Activated naive CD8-positive, alpha-beta T cell treated with anti-CD3 and anti-CD28 coated beads for 36 hours (primary cell): ENCODE measurements at places on chromosomes 1 and 21. TPM values are rescaled to one million over a fixed set of nuclear protein-coding genes. Genes with fewer than 3 reads are reported as not detected.

DNA sequence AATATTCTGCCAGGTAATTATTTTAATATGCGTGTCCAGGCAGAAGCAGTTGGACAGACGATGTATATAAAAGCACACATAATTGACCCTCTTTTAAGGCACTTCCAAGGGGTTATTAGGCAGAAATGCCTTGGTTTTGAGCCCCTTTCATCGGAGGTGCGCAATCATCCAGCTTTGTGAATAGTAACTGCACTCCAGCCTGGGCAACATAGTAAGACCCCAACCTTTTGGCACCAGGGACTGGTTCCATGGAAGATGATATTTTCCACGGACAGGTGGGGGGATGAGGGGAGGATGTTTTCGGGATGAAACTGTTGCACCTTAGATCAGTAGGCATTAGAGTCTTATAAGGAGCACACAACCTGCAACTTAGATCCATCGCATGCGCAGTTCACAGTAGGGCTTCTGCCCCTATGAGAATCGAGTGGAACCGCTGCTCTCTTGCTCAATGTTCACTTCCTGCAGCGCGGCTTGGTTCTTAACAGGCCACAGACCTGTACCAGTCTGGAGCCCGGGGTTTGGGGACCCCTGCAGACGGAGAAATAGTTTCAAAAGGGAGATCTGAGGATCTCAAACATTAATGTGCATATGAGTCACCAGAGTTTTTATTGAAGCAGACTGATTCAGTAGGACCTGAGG lies 1.8 kb upstream of the MCOLN2 start:
- DNase-seq = peak; percentile 65

GRCh38 chr21:25567472-25567871 lies 39.8 kb downstream of the MRPL39 start:
- DNase-seq = no peak

DNA sequence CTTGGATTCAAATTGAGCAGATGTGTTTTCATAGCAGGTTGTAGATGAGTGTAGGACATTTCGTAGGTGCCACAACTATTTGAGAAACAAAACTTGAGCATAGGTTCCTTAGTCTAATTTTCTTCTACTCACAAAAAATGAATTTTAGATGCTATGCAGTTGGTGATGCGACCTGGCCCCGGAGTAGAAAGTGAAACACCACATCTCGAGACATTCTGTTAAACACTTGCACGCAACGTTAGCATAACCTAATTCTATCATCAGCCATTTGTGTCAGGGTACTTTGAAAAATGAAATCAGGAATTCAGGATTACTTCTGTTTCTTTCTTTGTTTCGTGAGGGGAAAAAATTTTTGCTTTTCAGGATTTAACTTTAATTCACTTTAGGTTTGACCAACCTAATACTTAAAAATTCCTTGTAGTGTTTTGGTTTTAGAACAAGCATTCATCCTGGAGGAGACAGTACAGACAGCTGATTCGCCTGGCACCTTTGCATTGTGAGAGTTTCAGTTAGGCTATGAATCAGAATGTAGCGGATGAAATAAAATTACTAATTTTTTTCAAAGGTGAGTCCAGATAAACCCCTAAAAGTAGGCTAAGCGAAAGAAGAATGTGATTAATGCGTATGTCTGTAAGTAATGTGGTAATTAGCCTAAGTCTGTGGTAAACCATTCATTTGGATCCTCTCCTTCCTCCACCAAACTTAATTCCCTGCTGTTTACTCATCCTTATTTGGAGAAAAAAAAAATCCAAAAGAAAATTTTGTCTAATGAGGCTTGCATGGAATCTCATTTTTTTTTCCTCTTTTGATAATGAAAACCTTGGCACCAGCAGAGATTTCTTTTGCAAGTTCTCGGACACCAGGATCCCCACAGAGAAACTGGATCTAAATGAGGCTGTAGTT lies 44.9 kb downstream of the MAP3K21 start:
- no peak for DNase-seq

DNA sequence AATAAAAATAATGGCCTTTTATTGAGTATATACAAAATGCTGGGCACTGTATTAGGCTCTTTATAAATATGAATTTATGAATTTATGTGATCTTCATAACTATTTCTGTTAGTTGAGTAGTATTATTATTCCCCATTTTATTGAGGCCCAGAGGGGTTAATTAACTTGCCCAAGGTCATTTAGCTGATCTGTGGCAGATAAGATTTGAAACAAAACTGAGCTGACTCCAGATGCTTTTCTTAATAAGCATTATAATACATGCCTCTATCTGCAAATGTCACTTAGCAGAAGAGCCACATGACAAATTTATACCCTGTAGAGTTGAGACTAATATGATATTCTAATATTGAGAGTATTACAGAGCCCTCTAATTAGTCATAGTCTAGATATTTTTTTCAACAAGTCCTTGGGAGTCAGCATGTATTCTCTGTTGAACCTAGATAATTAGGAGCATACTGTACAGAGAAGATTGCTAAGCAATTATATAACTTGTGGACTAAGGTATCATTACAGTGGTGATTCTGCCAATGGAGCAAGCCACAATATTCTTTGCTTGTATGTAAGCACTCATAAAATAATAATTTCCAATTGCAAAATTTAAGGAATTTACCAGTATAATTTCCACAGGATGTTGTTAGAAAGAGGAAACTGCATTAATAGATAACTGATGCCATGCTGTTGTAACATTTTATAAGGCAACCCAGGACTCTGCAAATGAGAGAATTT lies 112.0 kb downstream of the LRRC40 start:
- DNase-seq = no peak

DNA sequence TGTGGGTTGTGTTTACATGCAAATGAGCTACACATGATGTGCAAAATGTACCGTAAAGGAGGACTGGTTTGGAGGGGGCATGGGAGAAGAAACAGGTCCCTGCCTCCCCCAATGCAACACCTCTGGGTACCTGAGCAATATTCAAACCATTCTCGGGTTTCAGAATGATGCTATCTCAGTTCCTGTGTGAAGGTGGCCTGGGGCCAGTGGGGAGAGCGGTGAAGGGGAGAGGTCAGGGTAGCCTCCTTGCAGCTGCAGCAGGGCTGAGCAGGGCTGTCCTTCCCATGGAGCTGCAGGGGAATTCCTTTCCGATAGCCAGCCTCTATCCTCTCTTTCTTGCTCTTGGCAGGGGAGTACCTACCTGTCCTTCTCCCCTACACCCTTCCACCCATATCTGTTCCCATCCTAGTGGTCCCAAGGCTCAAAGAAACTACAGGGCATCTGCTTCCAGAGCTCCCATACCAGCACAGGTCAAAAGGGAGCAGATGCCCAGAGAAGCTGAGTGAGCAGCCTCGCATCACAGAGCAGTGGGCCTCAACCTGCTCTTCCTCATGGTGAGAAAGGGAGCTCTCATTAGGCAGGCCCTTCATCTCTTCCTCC lies 11.9 kb downstream of the MEF2D start:
- DNase-seq = peak; percentile 59

DNA sequence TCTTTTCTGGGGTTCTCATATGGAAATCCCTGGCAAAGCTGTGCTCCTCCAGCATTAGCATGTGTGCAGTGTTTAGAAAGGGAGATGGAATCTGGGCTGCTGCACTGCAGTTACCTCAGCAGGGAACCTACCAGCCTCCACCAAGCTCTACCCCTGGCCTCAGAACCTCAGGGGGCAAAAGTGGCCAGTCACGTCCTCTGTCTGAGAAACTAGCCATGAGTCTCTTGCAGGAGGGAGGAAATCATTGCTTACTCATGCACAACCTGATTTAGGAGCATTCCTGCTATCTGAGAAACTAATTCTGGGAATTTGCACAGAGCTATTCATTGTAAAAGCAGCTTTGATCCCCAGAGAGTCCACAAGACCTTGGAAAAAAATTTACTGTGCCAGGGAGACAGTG lies 80.6 kb upstream of the IPO9 start:
- DNase-seq = no peak

GRCh38 chr1:179094818-179095217 lies 12.9 kb downstream of the TOR3A start:
- no peak for DNase-seq

DNA sequence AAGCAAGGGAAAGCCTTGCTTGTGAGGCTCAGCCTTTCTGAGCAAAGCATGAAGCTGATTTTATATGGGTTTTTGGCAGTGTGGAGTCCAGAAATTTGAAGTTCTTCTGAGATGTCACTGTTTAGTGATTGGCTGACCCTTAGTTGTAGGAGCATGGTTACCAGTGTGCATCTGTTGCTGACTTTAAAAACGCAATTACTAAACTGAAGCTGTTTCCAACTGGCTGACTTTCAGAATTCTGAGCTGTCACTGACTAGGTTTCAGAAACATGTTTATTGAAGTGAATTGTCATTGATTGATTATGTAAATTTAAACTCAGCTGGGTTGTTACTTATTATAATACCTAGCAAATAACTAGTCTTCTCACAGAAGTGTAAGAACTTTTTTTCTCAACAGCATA lies 89.4 kb downstream of the PDE4B start:
- DNase-seq = no peak

DNA sequence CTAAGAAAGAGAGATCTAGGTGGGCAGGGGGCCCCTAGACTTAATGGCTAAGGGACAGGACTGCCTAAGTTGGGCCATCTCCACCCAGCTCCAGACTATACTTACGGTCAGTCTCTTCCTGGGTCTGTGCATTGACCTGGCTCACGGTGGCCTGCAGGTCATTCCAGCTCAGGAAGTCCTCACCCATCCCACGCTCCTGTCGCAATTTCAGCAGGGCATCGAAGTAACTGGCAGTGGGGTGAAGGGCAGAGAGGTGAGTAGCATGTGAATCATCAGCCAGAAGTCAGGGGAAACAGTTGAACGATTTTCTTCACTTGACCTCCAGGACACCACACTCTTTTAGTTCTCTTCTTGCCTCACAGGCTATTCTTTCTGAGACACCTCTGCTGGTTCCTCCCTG lies 20.5 kb downstream of the IQGAP3 start:
- no peak for DNase-seq

DNA sequence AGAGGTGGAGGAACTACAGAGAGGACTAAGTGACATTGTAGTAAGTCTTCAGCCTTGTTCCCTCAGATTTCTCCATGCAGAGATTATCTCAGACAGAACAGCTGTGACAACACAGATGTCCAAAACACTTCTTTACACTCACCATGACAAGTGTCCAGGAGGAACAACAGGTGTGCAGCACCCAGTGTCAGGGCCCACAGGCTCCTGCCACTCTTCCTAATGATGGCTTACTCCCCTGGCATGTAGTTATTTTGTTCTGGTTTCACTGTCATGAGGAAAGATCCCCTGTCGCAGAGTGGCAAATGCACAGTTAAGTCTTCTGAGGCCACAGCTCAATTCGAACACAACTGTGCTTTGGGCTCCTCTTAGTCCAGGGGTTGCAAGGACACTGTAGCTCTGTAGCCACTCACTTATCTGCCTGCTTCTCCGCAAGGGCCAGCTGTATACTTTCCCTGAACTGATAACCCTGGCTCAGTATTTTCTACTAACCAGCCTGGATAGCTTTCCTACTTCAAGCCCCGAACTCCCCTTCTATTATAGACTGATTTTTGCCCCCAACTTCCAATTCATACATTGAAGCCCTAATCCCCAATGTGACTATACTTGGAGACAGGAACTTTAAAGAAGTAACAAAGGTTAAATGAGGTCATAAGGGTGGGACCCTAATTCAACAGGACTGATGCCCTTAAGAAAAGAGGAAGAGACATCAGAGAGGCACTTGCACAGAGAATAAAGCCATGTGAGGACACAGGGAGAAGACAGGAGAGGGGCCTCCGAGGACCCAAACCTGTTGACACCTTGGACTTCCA lies 11.1 kb downstream of the PDZK1 start:
- no peak for DNase-seq

Gene VSIG8
- not detected for total RNA-seq

DNA sequence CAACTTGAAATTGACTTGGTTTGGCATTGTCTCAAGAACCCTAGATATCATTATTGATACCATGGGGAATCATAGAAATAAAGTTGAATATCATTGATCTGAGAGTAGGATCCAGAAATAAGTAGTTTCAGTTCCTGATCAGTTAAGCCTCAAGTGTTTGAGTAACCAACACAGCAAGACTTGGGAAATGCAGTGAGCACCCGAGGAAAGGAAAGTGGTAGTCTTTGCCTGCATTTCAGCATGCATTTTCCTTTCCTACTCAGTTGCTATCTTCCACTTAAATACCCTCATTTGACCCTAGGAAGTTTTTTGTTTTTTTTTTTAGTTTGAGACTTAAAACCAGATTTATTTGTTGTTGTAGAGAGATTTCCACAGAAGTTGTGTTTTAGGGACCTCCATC lies 18.9 kb downstream of the CLEC20A start:
- DNase-seq = no peak

DNA sequence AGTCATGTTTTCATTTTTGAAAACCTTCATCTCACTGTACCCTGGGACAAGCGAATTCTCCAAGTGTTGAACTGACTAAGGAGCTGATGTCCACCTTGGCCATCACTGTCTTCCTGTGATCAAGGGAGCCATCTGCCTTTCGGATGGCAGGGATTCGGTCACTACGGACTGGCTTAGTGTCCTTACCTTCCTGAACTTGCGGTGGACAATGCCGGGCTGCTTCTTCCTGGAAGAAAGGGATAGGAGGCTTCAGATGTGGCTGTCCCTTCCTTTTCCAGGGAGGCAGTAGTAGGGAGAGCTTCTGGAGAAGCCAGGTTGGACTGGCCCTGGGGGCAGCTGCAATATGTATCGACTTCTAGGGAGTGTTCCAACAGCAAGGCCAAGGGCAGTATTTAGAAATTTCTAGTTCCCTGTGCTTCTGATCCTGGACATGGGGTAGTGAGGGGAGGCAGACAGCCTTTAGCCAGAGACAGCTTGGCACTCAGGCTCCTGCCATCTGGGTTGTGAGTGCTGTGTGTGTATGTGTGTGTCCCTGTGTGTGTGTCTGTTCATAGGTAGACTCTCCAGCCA lies 114.6 kb downstream of the IER5 start:
- DNase-seq = no peak

DNA sequence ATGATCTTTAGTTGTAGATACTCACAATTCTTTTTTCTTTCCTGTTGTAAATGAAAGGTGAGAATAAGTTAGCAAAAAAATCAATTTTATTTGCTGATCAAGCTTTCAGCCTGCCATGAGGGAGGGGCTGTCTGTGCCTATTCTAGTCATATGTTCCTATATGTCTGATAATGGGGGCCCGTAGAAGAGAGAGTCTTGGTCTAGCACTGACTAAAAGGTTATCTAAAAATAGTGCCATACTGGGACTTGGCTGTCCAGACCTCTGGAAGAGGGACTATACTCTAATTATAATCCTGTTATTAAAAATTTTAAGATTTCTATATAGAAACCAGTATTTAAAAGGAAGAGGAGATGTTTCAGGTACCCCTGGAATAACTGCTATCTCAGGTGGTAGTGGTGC lies 18.6 kb downstream of the GNAI3 start:
- DNase-seq = no peak

Gene CA14
- not detected for total RNA-seq

DNA sequence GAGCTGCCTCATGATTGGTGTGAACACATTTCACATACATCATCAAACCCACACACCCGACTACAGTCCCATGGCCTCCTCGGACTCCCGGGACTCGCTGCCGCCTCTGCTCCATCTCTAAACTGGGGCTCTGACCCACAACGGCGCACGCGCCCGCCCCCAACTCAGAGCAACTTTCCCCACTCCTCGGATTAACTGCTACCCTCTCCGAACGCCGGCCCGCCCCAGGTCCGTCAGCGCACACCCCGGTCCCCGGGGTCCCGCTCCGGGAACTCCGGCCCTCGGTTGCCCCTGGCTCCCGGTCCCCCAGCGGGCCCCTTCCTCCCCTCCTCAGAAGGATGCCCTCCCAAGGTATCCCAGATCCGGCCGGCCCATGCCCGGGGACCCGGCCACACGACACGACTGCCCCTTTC lies 740 bp downstream of the DSTYK start:
- peak; percentile 26 for DNase-seq

Gene GON4L
- total RNA-seq = 39.3 TPM
